ENCODE measurements at places on chromosomes 16 and 17.

DNA sequence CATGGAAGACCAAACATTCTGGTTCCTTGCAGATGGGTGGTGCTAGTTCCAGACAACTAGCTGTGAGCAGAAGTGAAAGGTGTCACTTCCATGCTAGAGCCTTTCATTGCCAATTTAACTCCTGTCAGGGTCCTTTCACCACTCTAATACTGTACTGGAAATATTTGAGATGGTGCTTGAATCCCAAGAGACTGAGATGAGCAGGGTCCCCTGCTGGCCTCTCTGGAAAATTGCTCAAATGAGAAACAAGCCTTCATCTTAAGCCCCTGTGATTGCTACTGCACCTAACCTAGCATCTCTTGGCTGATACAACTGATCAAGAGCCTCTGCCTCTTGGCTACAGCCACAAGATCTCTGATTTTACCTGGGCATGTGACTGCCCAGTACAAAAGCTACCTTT lies 7.4 kb upstream of the VAC14 start:
- DNase-seq: no peak

DNA sequence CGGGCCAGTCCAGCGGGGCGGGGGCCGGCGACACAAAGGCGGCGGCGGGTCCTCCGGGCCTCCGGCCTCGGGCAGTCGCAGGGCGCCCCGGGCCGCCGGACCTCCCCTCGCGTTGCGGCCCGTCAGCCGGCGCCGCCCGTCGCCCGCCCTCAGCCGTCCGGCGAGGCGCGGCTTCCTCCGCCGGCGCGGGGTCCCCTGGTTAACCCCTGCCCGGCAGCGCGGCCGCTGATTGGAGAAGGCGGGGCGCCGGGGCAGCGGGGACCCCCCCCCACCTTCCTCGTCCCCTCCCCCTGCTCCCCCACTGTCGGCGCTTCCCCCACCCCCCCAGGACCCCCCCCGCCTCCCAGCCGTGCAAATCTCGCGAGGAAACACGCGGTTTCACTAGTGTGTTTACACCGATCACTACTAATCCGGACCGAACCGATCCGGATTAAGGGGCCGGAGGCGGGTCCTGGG lies at the start of gene TLK2:
TLK2 (plus strand) TSS at position 402 of the 456 bp plus-strand sequence. CDS start 2,301 bp downstream, outside the sequence.
- DNase-seq: peak; percentile 90

GRCh38 chr16:19555938-19556771 lies 652 bp downstream of the VPS35L start:
- DNase-seq: peak; percentile 30

DNA sequence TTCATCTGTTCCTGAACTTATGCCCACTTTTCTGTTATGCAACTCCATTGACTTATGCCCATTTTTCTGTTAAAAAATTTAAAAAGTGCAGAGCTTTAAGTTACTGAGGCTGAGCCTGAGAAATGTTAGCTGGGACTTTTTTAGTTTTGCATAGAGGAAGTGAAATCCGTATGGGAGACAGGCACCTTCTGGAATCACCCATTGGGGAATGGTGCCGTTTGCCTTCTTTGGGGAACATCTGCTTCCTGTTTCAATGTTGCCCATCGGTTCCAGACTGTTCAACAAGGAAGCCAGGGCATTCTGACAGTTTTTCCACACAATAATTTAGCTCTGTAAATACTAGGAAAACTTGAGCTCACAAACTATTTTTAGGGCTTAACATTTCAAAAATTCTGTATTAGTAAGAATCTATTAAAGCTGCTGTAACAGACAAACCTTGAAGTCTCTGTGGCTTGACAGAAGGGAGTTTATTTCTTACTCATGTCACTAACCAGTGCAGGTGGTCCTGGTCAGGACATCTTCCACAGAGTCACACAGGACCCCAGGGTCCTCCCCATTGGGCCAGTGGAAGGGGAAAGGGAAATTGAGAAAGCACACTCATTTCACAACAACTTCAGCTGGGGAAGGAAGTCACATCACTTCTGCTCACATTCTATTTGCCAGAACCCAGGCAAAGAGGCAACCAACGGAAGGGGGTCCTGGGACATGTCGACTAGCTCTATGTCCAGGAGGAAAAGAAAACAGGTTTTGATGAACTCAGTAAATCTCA lies 17.2 kb downstream of the PRKCB start:
- DNase-seq: no peak

GRCh38 chr16:84763629-84764028 lies 56.2 kb upstream of the CRISPLD2 start:
- DNase-seq: no peak

- DNase-seq: no peak
Observed at GRCh38 chr17:38920374-38921291, 4.8 kb upstream of the LASP1NB start.

DNA sequence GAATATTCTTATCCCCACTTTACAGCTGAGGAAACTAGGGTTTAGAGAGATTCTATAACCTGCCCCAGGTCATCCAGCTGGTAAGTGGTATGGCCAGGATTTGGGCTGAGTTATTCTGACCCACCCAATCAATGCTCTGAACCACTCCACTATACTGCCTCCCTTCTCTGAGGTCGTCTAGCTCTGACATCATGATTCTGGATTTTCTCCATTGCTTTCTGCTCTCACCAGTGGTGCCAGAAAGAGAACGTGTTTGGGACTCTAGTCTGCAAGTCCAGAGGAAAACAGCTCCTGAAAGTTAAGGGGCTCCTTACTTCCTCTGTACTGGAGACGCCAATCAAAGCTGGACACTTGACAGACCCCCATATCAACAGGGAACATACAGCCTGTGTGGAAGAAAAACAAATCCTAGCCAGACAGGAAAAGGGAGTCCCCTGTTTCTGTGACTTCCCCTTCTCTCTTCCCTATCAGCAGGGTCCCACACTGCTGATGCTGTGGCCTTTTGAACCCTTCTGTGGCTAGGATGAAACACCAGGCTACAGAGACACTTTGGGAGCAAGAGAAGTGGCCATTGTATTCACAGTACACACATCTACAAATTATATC lies 6.0 kb upstream of the EZH1 start:
- DNase-seq: no peak

DNA sequence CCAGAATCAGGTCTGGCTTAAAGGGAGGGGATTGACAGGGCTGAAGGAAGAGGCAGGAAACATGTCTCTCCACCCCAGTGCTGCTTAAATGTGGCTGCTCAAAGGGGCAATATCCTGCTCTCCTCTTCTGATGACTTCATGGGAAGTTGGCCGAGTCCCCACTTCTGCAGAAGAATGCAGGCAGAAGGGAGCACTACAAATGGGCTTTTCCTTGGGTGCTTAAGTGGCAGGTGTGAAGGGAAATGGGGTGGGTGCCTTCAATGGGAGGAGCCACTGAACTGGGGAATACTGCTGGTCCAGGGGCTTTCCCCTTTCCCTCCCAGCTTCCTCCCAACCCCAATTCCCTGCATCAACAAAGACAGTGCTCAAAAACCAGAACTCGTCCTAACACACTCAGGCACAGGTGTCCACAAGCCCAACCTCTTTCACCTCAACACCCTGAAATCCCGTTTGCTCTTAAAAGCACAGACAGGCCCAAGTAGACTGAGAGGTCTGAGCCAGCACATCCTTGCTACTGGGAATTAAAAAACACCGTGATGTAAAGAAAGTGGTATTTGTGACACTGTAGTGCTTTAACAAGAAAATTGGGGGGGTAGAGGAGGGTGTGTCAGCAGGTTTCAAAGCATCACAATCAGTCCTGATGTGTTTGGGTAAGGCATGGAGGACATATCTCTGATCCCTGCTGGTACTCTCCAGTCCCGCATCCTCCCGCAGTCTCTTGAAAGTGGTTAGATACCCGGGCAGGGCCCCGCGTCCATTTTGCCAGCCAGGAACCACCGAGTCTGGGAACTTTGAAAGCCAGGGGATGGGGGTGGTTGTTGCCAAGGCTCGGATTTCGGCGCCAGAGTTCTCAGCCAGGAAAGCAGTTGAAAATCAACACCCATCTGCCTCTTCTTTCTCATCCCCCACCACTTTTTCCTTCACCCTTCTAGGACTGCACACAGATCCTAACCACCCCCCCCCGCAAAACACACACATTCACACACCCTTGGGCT lies 1.6 kb downstream of the CA10 start:
- no peak for DNase-seq

- no peak for DNase-seq
Observed at GRCh38 chr17:38960402-38960801, 6.8 kb downstream of the FBXO47 start.

DNA sequence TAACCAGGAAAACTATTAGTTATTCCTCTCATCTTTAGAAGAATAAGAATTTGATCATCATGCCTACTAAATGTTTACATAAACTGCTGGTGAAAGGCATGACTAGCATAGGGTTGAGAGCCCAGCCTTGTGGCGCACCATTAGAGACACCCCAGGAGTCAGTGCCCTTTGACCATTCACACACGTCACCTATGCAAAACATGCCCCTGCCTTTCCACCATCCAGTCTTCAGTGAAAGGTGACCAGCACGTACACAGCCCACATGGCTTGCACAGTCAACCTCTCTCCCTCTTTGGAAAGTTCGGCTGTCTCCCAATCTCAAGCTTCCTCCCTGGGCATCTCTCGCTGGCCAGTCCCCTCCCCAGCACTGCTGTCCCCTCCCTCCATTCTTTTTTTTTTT lies 150.3 kb downstream of the ENGASE start:
- no peak for DNase-seq

DNA sequence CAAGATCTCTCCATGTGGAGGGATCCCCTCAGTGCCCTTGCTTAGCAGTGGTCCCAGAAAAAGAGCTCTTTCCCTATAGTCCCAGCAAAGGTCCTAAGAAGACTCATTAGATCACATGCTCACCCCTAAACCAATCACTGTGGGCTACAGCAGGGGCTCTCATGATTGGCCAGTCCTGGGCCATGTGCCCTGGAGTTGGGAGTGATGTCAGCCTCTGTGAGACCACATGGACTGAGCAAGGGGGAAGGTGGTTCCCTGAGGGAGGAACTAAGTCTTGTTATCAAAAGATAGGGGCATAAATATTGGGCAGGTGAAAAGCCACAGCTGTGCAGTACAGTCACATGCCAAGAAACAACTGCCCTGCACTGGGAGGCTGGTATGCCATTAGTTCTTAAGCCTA lies 51.3 kb downstream of the SCNN1B start:
- no peak for DNase-seq

GRCh38 chr17:206941-207560 lies 25.6 kb upstream of the DOC2B start:
- no peak for DNase-seq

GRCh38 chr17:44930667-44931066 lies 15.4 kb upstream of the GFAP start:
- no peak for DNase-seq

DNA sequence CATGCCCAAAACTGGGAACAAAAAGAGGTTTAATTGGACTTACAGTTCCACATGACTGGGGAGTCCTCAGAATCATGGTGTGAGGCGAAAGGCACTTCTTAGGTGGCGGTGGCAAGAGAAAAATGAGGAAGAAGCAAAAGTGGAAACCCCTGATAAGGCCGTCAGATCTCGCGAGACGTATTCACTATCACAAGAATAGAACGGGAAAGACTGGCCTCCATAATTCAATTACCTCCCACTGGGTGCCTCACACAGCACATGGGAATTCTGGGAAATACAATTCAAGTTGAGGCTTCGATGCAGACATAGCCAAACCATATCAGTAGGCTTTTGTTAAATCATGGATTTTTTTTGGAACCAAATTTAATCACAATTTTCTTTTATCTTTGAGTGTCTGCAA lies 24.4 kb downstream of the RBL2 start:
- no peak for DNase-seq

- no peak for DNase-seq
Observed at GRCh38 chr17:44546671-44547606, 10.3 kb upstream of the FZD2 start.

DNA sequence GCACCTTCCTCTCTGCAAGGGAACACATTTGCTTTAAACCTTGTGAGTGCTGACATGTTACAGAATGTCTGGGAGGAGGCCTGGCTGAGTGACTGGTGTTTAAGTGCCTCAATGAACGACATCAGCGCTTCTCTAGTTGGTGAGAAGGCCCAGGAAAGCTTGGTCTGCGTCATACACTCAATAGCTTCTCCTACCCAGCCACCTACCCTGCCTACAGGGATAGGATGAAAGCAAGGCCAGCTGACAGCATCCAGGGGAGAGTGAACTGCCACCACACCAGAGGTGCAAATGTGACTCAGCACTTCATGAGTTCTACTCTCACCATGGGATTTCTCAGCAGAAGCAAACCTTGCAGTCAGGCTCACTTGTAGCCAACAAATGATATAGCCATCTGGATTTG lies 31.7 kb upstream of the CFAP20 start:
- DNase-seq: no peak

GRCh38 chr16:75265911-75266701 lies 14.7 kb upstream of the BCAR1 start:
- peak; percentile 29 for DNase-seq

GRCh38 chr16:425740-426114 lies 278 bp downstream of the RAB11FIP3 start:
- no peak for DNase-seq

DNA sequence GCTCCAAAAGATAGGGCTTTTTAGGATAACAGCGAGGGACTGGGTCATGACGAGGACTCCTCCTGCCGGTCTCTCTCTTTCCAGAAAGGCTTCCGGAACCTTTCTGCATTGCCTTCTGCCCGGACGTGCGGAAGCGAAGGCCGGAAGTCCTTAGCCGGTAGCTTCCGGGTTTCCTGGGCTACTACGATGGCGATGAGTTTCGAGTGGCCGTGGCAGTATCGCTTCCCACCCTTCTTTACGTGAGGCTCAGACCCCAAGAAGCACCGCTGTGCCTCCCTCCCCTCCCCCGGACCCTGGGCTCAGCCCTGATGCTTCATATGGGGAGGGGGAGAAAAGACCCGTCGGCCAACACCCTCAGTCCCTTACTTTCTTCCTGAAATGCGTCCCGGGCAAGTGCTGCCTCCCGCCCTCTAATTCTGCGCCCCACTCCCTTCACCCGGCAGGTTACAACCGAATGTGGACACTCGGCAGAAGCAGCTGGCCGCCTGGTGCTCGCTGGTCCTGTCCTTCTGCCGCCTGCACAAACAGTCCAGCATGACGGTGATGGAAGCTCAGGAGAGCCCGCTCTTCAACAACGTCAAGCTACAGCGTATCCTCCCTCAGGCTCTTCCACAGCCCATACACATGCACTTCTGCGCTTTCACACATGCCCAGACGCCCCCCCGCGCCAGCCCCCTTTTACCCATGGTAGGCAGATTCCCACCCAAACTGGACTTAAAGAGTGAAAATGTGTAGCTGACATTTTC lies at the start of gene VPS25:
VPS25 (plus strand) TSS at position 160 of the 746 bp plus-strand sequence; CDS start at position 187, 27 bp downstream.
- peak; percentile 78 for DNase-seq

- DNase-seq: peak; percentile 78
Observed at GRCh38 chr16:1772362-1772907, at the start of gene EME2. Gene EME2 (plus strand): TSS chr16:1772810. CDS start chr16:1773228, 418 bp downstream.

- DNase-seq: no peak
Observed at GRCh38 chr17:60327901-60328273, 64.0 kb downstream of the USP32 start.

GRCh38 chr17:8832711-8833352 lies 33.7 kb upstream of the MFSD6L start:
- peak; percentile 40 for DNase-seq

DNA sequence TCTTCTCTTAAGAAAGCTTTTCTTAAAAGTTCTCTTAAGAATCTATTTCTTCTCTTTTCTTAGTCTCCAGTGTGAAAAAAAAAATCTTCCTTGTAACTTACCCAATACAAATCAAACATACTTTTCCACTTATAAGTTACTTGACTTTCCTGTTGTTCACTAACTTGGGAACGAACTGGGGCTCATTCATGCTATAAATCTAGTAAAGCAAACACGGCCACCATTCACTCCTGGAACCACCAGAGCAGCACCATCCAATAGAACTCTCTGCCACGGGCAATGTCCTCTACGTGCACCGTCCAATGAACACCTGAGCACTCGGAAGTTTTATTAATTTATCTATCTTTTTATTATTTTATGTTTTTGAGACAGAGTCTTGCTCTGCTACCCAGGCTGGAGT lies 20.8 kb downstream of the SRP68 start:
- DNase-seq: no peak

- peak; percentile 21 for DNase-seq
Observed at GRCh38 chr17:65914784-65915342, 277.1 kb downstream of the CEP112 start.

Measured in activated T-cell treated with anti-CD3 and anti-CD28 coated beads, Interleukin-2, amount 50 U/mL, for 72 hours (primary cell).